Glomerular endothelial cell (primary cell): ENCODE measurements at places on chromosomes 6 and 20. TPM values are rescaled to one million over a fixed set of nuclear protein-coding genes. Genes with fewer than 3 reads are reported as not detected.

The KHDC1 gene
- 2.2 and 2.9 TPM in 2 replicates for total RNA-seq

The TMEM74B gene
- total RNA-seq: 0.76 and 1.2 TPM in 2 replicates

The BMP5 gene
- total RNA-seq: not detected in 2 replicates

The C4A gene
- 1.3 and 1.8 TPM in 2 replicates for total RNA-seq

The C20orf202 gene
- not detected in 2 replicates for total RNA-seq

The RBBP9 gene
- 12.0 and 20.0 TPM in 2 replicates for total RNA-seq

The TRIM15 gene
- not detected in 2 replicates for total RNA-seq

The BMP6 gene
- 123 and 150 TPM in 2 replicates for total RNA-seq
